ENCODE measurements at places on chromosomes 4 and X.

DNA sequence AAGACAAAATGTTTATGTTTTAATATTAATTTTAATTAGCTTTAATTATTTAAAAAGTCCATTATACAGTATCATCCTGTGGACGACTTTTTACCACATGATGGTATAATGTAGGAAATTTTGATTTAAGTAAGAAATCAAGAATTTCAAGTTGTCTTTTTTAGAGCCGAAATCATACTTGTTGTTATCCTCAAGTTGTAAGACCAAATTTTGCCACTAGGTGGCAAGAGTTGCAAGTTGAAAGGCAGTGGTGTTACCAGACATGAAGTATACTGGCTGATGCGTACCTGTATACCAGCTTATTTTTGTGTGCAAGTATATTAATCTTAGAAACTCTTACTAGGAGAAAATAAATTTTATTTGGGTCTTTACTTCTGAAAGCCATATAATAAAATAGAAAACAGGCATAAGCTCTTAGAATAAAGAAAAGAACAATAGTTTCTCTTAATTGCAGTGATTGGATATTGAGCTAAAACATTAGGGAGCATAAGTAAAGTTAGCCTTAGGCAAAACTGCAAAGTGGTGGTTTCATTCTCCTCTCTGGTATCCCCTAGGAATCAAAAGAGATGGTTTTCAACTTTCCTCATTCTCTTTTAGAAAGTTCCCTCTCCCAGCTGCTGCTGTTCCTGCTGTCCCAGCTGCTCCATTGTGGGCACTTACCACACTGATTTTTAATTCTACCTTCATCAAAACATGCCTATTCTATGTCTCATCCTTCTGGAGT, 118.0 kb upstream of the WDFY3 start:
- peak; percentile 19 for DNase-seq

DNA sequence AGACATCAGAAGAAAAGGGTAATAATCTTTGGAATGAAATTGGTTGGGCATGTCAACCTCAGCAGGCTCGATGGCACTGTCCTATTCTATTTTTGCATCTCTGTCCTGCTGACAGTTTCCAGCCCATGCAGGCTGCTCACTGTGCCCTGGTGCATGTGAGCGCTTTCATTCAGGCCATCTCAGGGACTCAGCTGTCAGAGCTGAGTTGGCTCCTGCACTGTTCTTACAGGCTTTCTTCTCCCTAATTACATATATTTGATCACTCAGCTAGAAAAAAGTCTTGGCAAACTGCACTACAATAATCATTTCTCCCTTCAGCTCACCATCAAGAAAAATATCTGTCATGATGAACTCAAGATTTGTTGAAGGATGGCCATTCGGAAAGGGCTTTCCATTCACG, 84.7 kb downstream of the RASL11B start:
- DNase-seq = no peak

DNA sequence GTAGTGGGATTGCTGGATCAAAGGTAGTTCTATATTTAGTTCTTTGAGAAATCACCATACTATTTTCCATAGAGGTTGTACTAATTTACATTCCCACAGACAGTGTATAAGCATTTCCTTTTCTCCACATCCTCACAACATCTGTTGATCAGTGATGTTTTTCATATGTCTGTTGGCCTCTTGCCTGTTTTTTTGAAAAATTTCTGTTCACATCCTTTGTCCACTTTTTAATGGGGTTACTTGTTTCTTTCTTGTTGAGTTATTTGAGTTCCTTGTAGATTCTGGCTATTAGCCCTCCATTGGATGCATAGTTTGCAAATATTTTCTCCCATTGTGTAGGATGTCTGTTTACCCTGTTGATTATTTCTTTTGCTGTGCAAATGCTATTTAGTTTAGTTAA, 72.6 kb downstream of the STOX2 start:
- no peak for DNase-seq

- no peak for DNase-seq
Observed at GRCh38 chr4:78732332-78733104, 43.6 kb upstream of the BMP2K start.

DNA sequence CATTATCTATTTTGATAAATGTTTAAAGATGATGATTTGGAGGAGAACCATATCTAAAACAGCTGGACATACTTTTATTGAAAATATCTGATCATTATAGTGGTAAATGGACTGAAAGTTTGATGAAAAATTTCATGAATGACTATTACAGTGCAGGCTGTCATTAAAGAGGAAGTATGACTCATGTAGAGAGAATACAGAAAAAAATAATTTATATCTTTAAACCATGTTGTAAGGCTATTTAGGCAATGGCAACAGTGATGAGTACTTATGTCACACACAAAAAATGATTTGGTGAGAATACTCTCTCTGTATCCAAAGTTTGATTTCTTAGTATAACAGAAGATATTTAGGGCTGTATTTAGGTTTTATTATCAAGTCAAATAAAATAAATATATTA, 3.9 kb upstream of the GLRB start:
- peak; percentile 56 for DNase-seq

GRCh38 chr4:31291238-31291637, 571.1 kb downstream of the PCDH7 start:
- DNase-seq = no peak

GRCh38 chr4:104896660-104897645, 249.7 kb upstream of the TET2 start:
- DNase-seq = no peak

GRCh38 chrX:76064825-76065224, 108.0 kb upstream of the PBDC1 start:
- DNase-seq = no peak

DNA sequence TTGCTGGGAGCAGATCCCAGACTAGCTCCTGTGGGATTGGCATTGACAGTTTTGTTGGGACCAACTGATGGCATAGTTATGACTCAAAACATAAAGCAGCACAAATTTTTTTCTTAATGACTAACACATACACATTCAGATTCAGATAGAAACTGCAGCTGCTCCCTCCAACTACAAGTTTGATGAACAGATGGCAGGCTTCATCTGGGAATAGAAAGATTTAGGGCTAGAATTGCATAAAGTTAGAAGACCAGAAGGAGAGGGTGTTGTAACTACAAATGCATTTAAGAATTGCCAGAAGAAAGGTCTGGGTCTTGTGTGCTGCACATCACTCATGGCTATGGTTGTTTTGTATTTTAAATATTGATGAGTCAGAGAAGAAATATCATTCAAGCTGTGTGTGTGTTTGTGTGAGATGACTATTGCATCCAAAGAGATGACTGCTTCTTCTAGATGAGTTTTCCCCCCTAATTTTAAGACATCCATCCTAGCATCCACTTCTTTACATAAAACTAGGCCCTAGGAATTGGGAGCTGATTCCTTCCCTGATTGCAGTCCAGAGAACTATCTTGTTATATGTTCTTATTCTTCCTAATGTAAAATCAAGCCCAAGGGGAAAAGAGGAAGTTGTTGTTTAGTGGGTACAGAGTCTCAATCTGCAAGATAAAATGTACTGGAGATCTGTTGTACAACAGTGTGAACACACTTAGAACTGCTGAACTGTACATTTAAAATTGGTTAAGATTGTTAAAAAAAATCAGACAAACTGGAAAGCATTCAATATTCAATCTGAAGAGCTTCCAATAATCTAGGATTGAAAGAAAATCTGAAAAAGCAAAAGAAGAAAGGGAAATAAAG, 175.1 kb downstream of the PARM1 start:
- DNase-seq = no peak

- DNase-seq = no peak
Observed at GRCh38 chrX:8657883-8658282, 74.1 kb downstream of the ANOS1 start.

GRCh38 chrX:13252726-13253125, 67.1 kb downstream of the ATXN3L start:
- DNase-seq = no peak

DNA sequence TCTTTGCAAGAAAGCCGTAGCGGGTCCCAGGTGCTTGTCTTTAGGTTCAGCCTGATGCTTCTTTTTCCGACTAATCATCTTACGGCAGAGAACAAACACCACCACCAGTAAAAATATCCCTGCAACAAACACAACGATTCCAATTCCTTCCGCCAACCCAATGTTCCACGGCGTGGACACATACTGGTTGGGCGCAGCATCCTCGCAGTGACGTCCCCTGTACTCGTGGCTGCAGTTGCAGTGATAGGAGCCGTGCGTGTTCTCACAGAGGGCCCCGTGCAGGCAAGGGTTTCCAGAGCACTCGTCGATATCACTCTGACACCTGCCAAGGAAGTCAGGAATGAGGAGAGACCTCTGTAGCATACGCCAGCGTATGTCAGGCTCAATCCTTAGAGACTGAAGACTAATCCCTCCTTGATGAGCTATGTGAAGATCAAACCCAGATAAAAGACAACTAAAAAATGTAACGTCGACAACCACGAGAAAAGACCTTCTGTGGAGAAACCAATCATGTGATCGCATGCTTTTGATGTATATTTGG, 41.6 kb upstream of the MTNR1A start:
- DNase-seq = no peak

- no peak for DNase-seq
Observed at GRCh38 chr4:114311787-114312186, 286.8 kb upstream of the UGT8 start.

- no peak for DNase-seq
Observed at GRCh38 chr4:106340774-106341173, 24.4 kb downstream of the AIMP1 start.

DNA sequence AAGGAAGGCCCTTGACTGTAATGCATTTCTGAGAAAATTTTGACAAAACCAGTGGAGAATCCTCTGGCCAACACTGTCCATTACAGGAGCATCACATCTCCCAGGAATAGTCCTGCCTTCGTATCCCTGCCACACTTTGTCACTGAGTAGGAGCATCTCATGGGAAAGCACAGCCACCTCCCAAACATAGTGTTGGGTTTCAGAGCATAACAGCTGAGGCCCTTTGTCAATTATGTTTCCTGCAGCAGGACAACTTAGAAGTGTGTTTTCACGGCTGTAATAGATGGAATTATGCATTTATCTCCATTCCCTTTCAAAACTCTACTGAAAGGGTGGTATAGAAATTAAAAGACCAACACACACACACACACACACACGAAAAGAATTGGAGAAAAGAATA, 91.1 kb upstream of the SMAD1 start:
- DNase-seq = no peak

- no peak for DNase-seq
Observed at GRCh38 chr4:125022855-125023501, 291.8 kb upstream of the FAT4 start.

DNA sequence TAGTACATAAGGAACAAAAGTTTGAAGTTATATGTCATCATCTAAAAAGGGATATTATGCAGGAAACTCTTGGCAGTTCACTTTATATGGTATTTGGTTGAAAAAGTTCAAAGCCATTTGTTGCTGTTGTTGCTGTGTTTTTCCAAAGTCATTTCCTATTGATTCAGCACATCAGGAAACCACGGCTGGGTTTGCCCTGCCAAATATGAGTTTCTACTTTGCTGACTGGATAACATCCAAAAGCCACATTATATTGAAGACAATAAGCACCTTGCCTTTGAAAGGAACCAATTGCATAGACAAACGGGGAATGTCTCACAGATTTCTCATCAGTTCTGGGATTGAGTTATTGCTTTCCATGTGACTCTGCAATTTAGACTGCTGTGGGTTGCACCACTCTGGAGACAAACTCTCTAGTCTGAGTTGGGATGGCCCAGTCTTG, 206.1 kb downstream of the SLC39A8 start:
- DNase-seq = no peak

DNA sequence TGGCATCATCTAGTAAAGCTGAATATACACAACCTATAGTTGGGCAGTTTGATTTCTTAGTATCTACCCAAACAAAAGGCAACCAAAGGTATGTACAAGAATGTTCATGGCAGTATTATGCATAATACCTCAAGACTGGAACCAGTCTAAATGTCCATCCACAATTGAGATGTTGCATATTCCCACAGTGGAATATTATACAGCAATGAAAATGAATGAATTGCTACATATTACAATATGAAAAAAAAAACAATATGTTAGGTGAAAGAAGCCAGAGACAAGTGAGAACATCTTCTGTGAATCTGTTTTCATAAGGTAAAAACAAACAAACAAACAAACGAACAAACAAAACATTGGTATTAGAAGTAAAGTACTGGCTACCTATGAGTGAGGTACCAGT, 11.6 kb upstream of the RAB28 start:
- no peak for DNase-seq

DNA sequence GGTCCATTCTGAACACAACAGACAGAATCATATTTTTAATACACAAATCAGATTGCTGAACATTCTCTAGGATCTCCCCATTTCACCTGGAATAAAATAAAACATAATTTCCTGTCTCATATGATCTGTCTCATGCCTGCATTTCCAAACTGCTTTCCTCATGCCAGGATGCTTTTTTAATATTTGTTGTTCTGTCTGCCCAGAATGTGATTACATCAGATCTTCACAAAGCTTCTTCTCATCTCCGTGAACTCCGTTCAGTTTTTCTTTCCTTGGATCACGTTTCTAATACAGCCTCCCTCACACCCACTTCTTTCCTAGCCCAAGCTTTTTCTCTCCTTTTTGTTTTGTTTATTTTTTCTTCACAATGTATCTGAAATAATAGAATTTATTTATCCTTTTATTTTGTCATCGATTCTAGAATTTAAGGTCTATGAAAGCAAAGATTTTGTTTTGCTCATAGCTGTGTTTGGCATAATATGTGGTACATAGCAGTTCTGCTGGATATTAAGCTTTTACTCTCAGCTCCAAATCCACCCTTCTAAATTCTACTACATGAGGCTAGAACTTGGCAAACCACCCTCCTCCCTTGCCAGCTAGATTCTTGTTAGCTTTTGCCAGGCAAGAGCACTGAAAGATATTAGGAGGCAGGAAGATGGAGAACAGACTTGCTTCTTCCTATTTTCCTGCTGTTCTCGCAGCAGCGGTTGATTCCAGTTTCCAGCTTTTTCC, 165.5 kb upstream of the SLIT2 start:
- no peak for DNase-seq

GRCh38 chr4:2354118-2354517, 64.3 kb downstream of the ZFYVE28 start:
- DNase-seq = no peak

- DNase-seq = no peak
Observed at GRCh38 chr4:76879731-76880364, 18.1 kb downstream of the SOWAHB start.

DNA sequence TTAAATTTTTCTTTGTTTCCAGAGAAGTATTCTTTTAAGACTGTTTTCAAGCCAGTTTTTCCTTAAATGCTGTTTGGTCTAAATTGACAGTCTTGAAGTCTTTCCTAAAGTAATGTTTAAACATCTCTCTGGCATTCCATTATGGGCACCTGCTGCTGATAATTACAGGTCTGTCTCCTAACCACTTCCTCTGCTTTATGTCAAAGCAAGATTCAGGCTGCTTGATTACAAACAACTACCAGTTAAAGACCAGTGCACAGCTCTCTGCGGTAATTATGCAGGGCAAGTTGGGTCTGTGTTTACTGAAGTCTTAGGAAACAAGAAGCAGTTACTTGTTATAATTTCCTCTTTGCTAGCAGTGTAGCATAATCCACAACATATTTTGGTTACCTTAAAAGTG, 17.6 kb downstream of the UNC5C start:
- no peak for DNase-seq

DNA sequence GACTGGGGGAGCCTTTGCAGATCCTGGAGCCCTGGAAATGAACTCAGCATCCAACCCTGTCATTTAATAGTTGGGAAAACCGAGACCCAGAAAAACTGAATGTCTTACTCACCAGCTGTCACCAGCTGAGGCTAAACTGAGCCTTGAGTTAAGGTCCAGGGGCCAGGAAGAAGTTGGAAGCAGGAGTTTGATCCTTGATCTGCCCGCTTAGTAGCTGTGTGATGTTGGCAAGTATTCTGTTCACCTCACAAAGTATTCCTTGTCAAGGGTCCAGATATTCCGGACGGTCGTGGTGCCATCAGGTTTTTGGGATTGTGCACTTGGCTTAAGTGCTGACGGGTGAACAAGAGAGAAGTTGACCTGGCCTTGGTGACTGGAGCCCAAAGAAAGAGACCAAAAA, 30.7 kb upstream of the PROM1 start:
- no peak for DNase-seq

Measured in COLO829 (cell line).